ENCODE measurements at places on chromosomes 6 and 20. TPM values are rescaled to one million over a fixed set of nuclear protein-coding genes. Genes with fewer than 3 reads are reported as not detected.

DNA sequence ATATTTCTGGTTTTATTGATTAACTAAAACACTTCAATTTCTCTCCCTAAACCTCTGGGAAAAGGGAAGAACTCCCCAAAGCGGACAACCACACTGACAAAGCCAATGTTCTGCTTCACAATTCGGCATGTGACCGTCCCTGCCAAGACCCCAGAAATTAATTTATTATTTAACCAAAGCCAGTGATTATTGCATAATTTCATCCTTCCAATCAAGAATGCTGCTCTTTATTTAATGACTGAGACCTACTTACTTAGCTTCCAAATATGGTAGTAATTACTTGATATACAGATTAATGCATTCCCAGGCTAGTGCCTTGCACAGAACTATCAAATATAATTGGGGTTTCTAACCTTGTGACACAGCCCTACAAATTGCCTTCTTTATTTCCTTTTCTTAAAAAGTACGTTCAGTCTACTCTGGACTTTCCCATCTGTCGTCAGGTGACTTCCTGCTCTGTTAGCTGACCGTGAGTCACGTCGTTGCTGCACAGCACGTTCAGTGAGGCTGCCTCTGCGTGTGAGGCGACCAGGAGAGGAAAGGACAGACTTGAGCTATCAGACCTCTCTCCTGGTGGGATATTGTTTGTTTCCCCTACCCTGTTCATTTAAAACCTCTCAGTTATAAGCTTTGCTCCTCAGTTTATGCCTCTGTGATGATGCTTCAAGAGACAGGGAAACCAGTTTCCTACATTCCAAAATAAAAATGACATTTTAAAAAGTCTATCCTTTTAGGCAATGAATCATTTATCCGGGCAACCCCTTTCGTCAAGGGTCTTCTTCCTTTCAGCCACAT, 55.7 kb upstream of the TNFAIP3 start:
- DNase-seq: peak; percentile 87

DNA sequence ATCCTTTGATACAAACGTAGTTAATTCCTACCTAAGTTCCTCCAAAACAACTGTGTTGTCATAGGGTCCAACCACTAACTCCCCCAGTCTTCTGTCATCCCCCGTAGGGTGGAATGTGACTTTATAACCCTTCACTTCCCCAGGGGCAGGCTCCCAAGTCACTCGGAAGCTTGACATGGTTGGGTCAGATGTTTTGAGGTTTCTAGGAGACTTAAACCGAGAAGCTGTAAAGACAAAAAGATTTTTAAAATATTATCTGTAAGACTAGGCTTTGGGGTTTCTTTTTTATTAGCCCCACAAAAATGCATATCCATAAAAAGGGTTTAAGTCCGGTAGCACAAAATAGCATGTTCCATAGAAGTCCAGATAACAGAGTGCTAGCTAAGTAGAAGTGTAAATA, 50.2 kb downstream of the COL12A1 start:
- no peak for DNase-seq

- DNase-seq: peak; percentile 31
Observed at GRCh38 chr20:45823949-45824835, 2.9 kb downstream of the TNNC2 start.

GRCh38 chr20:3714092-3714491, 1.7 kb upstream of the SIGLEC1 start:
- no peak for DNase-seq

DNA sequence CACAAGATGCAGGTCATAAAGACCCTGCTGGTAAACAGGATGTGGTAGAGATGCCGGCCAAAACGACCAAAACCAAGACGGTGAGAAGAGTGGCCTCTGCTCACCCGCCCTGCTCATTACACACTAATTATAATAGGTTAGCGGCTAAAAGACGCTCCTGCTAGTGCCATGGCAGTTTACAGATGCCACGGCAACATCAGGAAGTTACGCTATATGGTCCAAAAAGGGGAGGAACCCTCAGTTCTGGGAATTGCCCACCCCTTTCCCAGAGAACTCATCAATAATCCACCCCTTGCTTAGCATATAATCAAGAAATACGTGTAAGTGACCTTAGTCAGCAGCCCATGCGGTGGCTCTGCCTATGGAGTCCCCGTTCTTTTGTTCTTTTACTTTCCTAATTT, 17.6 kb downstream of the BHLHE23 start:
- DNase-seq: no peak

AKAP7 gene
- 3.5 TPM for polyA plus RNA-seq

DNA sequence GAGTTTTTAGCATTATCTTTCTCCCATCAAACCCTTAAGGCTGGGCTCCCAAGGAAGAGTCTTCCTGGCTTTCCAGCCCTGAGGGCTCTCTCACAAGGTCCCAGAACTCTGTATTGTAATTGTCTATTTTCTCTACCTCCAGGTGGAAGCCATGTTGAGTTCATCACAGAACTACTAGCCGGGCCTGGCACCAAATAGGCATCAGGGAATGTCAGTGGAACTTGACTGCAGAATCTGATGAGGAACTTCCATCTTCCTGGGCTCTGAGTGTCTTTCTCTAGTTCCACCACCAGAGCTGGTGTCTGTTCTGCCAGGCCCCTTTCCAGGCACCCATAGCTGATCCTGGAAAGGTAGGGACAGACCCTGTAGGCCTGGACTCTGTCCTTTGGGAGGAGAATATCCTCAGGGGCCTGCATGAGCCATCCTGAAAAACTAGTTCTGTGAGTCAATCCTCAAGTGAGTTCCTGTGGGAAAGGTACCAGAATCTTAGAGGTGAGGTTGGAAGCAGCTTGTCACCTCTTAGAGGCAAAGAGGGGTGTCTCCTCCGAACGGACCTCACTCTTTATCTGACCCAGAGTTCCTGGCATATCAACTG, 11.1 kb upstream of the TOP1 start:
- DNase-seq: no peak

RRAGD gene
- 0.08 TPM for polyA plus RNA-seq

DNA sequence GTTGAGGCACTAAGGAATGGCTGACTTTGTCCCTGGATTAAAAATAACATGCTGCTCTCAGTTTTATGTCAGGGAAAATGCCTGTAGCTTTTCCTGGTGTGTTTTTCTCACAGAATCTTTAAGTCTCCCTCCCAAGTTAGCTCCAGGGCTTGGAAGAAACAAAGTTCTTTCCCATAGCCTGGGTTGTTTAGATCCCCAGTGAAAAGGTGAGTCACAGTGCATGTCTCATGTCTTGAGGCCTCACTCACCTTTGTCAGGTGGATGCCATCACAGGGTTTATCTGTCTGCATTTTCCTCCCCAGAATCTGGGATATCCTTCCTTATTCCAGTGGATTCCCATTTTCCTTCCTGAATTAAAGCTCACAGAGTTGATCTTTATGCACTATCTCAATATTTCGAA, 722.4 kb downstream of the GRIK2 start:
- DNase-seq: no peak

DNA sequence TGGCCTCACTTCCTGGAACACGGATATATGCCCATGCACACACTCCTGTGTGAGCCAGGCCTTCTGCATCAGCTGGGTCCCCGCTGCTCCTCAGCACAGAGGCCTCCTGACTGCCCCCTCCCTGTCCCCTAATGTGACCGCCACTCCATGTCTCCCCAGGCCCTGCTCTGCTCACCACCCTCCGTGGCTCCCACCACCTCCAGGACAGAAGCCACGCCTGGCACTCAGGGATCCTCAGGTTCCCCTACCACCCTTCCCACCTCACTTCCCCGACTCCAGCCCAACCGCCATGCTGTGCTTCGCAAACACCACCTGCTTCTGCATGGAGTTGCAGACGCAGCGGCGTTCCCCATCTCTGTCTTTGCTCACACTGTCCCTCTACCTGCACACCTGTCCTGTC, 4.3 kb upstream of the SRC start:
- no peak for DNase-seq

SEL1L2 gene
- not detected for polyA plus RNA-seq

- DNase-seq: no peak
Observed at GRCh38 chr20:57751411-57751810, 41.6 kb upstream of the PMEPA1 start.

DNA sequence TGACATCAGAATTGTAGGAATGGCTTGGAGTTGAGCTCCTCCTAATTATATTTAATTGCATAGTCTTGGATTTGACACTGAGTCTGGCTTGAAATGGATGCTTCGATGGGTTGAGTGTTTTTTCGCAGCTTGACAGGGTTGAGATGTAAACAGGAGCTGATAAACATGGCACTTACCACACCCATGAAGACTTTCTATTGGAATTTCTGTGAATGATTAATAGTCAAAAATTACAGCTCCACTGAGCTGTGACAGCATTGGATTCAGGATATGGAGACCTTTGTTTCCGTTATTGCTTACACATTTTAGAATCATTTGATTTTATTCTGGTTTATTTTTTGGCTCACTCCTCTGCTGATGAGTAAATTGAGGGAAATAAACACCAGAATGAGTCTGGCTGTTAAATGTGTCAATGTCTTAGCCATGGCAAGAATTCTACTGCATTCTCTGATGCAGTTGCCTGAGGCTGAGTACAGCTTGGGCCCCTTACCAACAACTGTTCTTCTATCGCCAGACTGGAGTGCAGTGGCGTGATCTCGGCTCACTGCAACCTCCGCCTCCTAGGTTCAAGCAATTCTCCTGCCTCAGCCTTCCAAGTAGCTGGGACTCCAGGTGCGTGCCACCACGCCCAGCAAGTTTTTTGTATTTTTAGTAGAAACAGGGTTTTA, 128.1 kb upstream of the DOK5 start:
- peak; percentile 26 for DNase-seq

DNA sequence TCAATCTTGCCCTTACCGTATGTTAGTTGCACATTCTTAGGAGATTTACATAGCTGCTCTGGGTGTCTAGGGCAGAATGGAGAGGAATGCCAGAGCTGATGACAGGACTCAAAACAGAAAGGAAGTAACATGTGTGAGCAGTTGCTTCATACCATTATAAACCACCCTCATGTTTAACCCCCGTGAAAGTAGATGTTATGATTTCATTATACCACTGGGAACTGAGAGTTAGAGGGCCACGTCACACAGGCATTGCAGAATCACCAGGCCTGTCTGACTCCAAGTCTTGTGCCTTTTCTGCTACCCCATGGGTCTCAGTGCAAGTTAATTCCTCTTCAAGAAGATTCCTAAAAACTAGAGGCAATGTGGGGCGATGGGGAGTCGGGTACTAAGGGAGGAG, 23.5 kb upstream of the SIM1 start:
- no peak for DNase-seq

C6orf58 gene
- 0.05 TPM for polyA plus RNA-seq

DNA sequence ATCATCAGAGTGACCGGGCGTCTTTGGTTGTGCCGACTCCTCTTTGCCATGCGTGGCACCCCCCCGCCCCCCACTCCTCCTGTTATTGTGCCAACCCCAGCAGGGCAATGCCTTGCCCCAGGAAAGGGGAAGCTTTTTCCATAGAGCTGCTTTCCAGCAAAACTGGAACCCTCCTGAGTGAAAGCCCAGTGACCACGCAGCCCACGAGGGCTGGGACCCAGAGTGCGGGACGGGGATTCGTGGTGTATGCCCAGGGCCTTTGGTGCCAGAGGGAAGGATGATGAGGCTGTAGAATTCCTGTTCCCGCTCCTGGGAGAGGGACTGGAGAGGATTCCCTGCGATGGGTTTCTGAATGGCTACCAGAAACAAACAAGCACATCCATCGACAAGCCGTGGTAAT, 116.8 kb upstream of the BACH2 start:
- DNase-seq: no peak

DNA sequence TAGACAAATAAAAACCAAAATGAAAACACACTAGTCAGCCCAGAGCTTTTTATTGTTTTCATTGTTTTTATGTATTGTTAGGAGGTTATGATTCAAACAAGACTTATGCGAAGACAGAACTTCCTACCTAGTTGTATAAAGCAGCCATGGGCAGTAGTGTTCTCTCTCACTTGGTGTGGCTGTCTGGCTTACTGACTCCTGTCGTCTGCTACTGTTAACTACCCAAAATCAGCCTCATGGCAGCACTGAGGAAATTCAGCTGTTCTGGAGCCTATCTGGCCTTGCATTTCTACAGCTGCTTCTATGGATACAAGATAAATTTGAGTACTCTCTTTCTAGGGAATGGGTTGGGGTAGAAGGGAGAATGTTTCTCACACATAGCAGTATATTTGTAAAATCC, 20.4 kb downstream of the VTA1 start:
- no peak for DNase-seq

GRCh38 chr6:127550403-127550802, 26.6 kb upstream of the C6orf58 start:
- DNase-seq: peak; percentile 81

ACTL10 gene
- 0.32 TPM for polyA plus RNA-seq

DNA sequence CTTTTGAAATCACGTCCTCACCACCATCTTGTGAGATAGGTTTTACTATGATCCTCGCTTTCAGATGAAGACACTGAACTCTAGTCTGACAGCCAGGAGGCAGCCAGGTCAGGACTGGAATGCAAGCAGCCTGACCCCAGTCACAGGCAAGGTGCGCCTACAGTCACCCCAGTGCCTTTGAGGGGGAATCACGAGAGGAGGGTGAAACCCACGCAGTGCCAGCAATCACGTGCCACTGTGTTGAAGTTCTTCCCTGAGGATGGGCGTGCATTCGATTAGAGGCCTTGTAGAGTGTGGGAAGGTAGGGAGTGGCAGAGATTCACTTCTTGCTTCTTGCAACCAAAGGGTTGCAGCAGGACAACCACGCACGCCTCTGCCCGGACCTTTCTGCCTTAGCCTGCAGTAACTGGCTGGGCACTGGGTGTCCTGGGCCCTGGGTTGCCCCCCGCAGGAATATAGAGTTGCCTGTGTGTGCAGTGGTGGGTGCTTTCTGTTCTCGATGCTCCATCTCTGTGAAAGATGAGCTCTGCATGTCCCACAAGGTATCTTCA, 33.7 kb upstream of the IRF4 start:
- DNase-seq: no peak

DNA sequence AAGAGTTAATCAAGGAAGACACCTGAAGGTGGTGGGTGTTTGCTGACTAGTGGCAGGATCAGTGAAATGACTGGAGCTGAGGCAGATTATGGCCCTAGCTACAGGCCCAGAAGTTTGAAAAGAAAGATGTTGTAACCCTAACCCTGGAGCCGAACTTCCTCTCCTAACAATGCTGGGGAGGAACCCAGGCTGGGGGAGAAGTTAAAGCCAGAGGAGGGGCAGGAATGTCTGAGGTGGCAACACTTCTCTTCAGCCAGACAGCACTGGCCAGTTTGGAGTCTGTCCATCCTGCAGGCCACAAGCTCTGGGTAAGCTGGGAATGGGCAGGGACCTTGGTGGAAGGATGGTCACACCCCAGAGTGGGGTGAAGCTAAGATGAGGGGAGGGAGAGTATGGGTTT, at the start of gene LST1:
TSS of gene LST1 (plus strand) at position 270 of the 400 bp plus-strand sequence. CDS start 1,023 bp downstream, outside the sequence.
- no peak for DNase-seq

- DNase-seq: no peak
Observed at GRCh38 chr6:169417101-169417500, 163.5 kb upstream of the THBS2 start.

UNC93A gene
- polyA plus RNA-seq: not detected

Data from fibroblast of lung (primary cell).